Germinal center (tissue), 1 donor: ENCODE measurements at places on chromosomes 4 and X.

GRCh38 chr4:185587427-185588161, 52.3 kb upstream of the PDLIM3 start:
- DNase-seq, result peak; percentile 82

- no peak for DNase-seq
These were observed 58.0 kb downstream of the TAB3 start for GRCh38 chrX:30831082-30831481.

DNA sequence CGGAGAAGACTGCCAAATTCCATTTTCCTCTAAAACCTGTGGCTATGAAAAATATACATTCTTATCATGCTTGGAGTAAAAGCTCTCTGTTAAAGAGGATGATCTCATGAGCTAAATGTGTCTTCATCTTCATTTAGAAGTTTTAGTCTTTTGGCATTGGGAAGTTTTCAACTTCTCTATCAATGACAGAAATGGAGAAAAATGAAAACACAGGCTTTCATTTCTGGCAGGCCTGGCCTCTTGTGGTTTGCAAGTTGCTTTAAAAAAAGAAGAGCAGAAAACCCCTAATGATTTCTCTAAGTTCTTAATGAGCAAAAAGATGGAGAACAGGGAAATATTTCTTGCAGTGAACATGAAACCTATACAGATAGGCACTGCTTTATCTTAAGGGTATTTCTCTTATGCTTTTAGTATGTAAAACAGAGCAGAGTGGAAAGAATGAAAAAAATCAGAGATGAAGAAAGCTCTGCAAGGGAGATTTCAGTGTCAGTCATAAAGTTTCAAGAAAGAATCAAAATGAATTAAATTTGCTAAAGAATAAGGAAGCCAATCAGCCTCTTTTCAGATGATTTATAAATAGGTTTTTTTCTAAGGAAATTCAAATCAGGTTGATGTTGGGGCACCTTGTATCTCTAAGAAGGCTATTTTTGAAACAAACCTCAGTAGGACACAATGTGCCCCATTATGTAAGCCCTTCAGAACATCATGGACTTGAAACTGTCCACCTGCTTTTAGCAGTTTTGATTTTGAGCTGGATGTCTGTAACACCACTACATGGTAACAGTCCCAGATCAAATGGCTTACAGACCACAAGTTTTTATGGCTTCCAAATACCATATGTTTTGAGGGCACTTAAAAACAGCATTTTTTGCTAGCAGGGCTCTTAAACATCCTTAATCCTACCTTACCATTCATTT, 225.0 kb downstream of the GRIA3 start:
- no peak for DNase-seq

- no peak for DNase-seq
These were observed 17.8 kb downstream of the LAS1L start for GRCh38 chrX:65516756-65517155.

DNA sequence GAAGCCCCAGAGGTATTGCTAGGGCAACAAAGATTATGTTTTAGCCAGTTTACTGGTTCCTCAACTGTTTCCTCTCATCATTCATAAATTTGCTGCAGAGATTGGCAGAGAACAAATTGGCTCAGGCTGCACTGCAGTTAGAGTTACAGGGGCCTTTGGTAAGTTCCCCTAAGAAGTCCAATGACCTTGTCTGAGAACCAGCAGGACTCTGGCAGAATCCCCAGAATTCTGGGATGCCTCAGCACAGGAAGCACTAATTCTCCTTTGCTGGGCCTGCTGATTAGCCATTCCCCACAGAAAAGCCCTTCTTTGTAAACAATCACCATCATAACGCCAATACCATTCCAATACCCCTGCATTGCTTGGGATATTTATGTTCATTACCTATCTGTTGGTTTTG, 151.3 kb downstream of the USP46 start:
- DNase-seq, result no peak
